ENCODE measurements at places on chromosomes 12 and 14.

GRCh38 chr14:102795060-102795925, 18.0 kb downstream of the TRAF3 start:
- DNase-seq, result no peak

DNA sequence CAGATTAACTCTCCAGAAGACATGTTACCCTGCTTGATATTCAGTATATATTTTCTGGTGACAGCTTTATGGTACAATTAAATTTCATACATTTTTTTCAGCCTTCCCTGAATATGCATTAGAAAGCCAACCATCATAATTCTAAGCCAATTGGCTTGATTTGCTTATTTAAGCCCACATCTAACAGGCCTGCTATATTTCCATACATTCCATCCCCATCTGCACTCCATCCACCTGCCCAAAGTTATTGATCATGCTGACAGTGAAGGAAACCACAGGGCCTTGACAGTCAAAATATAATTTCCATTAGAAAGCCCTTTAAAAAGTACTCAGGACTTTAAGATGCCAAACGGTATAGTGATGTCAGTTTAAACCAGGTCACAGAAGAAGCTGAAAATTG, 164.3 kb downstream of the GXYLT1 start:
- no peak for DNase-seq

GRCh38 chr14:72064501-72064900, 132.3 kb downstream of the RGS6 start:
- no peak for DNase-seq

DNA sequence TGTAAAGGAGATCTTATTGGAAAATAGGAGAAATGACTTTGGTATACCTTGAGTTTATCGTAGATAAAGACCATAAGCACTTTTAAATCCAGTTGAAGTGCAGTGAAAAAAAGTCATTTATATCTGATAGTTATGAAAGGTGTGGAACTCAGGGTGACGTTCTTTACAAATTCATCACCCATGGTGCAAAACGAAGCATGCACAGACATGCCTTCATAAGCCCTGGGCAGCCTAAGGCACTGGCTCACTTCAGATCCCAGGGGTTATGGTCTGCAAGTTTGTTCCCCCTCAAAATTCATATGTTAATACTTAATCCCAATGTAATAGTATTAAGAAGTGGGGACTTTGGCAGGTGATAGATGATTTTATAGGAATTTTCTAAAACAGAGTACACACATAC, 1216.4 kb upstream of the USP15 start:
- no peak for DNase-seq

GRCh38 chr12:29346769-29347421, 34.1 kb downstream of the ERGIC2 start:
- DNase-seq, result no peak

GRCh38 chr12:72535212-72535990, 263.2 kb downstream of the TRHDE start:
- no peak for DNase-seq

DNA sequence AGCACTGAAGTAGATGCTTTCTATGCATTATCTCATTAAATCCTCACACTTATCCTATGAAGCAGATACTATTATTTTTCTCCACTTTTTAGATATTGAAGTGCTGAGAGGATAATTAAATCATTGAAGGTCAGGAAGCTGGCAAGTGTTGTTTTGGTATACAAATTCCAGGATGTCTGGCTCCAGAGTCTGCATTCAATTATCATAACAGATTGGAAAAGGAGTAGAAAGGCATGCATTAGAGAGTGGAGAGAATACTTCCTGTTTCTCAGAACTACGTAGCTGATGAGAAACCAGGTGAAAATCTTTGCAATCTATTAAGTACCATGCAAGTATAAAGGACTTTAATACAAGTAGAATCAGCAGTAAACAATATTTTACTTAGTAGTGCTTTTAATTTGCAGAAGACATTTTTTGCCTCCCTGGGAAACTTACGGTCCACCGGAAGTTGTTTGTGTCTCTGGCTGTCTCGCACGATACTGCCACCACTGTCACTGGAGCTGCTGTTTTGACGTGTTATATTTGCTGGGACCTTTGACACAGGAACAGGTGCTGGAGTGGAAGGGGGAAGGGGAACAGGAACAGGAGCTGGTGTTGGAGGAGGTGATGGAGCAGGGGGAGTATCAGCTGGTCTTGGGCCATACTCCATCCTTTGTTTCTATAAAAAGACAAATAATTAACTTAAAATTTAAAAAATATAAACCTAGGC, 158.0 kb downstream of the EPS8 start:
- peak; percentile 36 for DNase-seq

- DNase-seq, result no peak
Observed at GRCh38 chr12:40937891-40938290, 245.7 kb downstream of the CNTN1 start.

- no peak for DNase-seq
Observed at GRCh38 chr12:54372113-54372806, 8.0 kb upstream of the GPR84 start.

DNA sequence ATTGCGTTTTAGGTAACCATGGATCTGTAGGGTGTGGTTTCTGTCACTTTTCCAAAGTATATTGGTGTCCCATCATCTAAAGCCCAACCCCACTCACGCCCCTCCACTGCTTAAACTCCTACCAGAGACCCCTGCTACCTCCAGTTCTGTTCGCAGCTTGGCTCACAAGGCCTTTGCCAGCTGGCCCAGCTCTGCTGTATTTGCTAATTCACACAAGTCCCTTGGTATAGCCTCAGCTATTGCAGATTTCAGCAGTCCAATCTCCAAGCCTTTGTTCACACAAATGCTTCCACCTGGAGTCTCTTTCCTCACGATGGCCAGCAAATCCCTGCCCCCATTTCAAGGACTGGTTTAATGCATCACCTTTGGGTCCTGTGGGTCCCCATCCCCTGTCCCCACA, 24.2 kb downstream of the ISCA2 start:
- no peak for DNase-seq

DNA sequence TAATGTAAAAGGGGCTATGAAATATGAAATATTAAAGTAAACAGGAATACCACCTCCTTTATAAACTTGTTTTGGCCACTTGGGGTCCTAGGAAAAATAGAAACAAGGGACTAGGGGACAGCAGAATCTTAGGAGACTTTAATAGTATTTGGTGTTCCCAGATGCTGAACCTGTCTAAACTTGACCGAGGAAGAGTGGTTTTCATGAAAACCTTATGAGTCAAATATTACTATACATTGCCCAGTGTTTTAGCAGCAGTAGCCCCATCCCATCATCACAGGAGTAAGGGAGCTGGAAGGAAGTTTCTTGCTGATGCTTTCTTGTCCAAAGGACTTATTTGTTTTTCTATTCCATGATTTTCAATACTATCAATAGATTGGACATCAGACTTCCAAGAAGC, 177.5 kb upstream of the CAND1 start:
- DNase-seq, result no peak

GRCh38 chr12:89211456-89211855, 140.8 kb downstream of the DUSP6 start:
- no peak for DNase-seq

DNA sequence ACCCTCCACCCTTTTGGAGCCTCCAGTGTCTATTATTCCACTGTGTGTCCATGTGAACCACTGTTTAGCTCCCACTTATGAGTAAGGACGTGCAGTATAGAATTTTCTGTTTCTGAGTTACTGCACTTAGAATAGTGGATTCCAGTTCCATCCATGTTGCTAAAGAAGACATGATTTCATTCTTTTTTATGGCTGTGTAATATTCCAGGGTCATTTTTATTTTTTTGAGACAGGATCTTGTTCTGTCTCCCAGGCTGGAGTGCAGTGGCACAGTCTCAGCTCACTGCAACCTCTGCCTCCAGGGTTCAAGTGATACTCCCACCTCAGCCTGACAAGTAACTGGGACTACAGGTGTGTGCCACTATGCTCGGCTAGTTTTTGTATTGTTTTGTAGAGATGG, 31.6 kb downstream of the EML1 start:
- no peak for DNase-seq

DNA sequence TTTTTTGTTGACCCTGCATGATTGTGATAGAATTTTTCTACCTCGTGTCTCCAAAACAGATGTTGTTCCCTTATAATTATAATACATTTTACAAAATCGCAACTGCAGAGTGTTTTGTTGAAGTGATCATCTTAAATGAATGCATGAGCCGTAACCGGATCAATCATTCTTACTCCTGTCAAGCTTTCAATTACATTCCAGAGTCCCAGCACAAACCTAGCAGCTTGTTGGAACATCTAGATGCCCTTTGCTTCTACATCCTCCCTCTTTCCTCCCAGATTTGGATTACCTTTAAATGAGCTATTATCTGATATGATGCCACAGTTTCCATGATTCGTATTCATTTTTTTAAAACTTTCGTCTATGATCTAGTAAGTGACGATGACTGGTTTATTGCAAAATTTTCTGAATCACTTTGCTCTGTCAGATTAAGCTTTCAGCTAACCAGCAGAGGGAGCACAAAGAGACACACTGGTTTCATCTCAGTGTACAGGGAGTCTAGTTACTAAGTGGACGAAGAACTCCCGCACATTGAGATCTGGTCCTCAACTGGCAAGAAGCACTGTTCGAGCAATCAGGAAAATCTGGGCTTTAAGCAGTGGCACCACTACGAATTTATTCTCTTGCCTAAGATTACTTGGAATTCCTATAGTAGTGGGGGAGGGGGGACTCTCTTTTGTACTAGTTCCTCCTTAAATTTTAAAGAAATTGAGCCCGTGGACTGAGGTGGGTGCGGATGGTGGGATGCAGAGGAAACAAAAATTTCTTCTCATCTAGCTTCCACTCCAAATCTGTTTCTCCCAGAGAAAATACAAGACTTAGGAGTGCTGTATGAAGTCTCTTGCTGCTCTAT, 40.9 kb downstream of the TSHR start:
- DNase-seq, result peak; percentile 62

DNA sequence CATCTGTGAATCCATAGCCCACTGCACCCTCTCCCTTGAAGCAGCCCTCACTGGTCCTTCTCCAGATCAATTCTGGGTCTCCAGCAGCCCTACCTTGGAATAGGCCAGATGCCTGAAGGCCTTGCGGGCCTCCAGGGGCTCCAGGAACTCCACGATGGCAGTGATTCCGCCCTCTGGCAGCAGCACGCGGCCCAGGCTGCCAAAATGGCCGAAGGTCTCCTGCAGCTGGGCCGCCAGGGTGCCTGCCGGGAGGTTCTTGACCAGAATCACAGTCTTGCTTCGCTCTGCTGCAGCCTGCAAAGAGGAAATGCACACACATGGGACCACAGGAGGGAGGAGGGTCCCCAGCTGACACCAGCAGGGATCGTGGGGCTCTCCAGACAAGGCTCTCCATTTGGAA, 26.3 kb downstream of the RBM19 start:
- DNase-seq, result no peak

GRCh38 chr12:56079723-56080555, at the start of gene ERBB3:
TSS of gene ERBB3 (plus strand) at chr12:56080165. CDS start at chr12:56080301, 136 bp downstream.
- DNase-seq, result peak; percentile 64

DNA sequence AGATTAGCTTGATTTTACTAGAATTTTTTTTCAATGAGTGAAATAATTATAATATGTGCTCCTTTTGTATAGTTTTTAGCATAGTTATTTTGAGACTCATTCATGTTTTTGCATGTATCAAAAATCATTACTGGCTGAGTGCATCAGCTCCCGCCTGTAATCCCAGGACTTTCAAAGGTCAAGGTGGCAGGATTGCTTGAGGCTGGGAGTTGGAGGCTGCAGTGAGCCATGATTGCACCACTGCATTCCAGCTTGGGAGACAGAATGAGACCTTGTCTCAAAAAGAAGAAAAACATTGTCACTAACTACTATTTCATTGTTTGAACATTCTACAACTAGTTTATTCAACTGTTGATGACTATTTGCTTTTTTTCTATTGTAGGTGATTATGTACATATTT, 802.7 kb downstream of the SLC16A7 start:
- no peak for DNase-seq

DNA sequence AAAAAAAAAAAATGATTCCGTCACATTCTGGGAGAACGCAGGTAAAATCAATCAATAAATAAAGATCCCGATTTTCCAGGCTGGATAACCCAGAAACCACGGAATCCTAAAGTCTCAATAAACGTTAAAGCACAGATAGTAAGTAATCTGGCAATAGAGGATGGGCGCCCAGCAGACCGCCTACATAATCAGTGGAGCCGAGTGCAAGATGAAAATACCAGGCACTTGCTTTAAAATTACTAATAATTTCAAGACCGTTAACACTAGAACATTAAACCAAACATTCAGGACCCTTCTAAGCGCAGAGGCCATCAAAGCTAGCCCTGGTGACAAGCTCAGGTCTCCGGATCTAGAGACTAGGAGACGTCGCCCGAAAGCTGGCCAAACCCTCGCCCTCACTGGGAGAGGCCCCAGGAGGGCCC, 1.2 kb upstream of the DCAF11 start:
- DNase-seq, result no peak

DNA sequence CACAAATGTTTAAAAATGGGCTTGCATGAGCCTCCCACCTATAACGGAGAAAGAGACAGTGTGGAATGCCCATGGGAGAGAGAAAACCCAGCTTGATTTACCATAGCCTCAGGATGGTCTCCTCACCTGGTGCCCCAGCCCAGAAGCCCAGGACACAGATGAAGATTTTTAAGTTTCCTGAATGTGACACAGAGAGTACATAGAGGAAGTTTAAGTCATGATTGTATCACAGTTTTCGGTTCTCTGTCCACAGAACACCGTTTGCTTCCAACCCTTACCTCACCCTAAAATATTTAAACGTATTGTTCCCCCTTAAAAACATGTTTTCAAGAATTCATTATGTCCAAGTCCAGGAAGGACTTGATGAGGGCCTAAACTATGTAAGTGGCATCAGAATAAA, 56.2 kb downstream of the NELL2 start:
- no peak for DNase-seq

- DNase-seq, result no peak
Observed at GRCh38 chr12:120668091-120668867, 18.7 kb upstream of the MLEC start.

DNA sequence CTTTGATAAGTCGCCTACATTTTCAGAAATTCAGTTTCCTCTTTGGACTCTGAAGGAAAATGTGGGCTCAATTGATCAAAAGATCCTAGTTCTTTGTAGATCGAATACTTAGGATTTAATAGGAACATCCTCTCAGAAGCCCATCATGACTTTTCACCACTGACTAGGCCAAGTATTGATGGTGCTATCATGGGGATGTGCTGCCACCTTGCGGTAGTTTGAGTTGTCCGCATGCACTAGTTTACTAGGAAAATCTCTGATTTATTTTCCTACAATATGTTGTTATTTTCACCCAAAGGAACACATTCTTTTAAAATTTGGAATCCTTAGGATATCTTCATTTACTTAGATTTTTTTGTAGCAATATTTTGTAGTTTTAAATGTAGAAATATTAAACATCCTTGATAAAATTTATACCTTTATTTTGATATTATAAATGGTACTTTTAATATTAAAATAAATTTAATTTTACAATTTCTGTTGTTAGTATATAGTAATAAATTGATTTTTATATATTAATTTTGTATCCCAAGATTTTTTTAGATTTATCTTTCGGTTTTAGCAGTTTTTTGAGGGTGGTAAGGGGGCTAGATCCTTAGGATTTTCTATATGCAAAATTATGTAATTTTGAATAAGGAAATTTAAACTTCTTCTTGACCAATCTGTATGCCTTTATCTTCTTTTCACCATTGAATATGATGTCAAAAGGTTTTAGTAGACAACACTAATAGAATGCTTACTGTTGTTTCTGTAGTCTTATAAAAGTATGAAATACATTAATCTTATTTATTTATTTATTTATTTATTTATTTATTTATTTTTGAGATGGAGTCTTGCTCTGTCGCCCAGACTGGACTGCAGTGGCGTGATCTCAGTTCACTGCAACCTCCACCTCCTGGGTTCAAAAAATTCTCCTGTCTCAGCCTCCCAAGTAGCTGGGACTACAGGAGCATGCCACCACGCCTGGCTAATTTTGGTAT, 52.9 kb upstream of the OR9K2 start:
- DNase-seq, result peak; percentile 17

Measured in HL-60 (cell line).